ENCODE measurements at places on chromosomes 2 and 18.

GRCh38 chr2:71888751-71889445 is 258.8 kb downstream of the CYP26B1 start:
- DNase-seq = no peak

GRCh38 chr2:26745609-26746327 is 18.3 kb upstream of the SLC35F6 start:
- peak; percentile 74 for DNase-seq

DNA sequence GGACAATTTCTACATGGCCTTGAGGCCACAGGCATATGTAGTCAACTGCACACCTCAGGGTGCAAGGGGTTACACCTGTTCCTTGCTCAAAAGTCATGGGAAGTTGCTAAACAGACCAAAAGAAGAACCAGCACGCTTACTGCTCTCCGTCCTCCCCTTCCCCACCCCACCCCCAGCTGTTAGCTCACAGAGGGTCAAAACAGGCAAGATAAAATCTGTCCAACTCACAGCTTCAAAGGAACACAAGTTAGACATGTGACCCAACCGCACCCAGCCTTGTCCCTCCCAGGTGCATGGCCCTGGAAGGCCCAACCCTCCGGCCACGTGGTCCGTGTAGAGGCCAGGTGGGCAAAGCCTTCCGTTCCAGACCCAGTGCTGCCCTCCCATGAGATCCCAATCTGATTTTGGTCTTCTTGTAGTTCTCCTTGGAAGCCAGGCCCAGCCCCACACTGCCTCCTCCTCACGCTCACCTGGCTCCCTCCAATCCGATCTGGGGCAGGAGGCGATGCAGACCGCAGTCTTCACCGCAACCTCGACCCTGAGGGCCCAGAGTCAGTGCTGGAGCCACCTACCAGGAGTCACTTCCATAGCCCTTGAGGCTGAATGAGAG is 14.5 kb upstream of the ASPRV1 start:
- no peak for DNase-seq

GRCh38 chr2:96679848-96680247 is 37.3 kb downstream of the FER1L5 start:
- DNase-seq = peak; percentile 37

GRCh38 chr2:229348128-229348527 is 77.0 kb upstream of the PID1 start:
- DNase-seq = no peak
